ENCODE measurements at places on chromosomes 12 and 14.

DNA sequence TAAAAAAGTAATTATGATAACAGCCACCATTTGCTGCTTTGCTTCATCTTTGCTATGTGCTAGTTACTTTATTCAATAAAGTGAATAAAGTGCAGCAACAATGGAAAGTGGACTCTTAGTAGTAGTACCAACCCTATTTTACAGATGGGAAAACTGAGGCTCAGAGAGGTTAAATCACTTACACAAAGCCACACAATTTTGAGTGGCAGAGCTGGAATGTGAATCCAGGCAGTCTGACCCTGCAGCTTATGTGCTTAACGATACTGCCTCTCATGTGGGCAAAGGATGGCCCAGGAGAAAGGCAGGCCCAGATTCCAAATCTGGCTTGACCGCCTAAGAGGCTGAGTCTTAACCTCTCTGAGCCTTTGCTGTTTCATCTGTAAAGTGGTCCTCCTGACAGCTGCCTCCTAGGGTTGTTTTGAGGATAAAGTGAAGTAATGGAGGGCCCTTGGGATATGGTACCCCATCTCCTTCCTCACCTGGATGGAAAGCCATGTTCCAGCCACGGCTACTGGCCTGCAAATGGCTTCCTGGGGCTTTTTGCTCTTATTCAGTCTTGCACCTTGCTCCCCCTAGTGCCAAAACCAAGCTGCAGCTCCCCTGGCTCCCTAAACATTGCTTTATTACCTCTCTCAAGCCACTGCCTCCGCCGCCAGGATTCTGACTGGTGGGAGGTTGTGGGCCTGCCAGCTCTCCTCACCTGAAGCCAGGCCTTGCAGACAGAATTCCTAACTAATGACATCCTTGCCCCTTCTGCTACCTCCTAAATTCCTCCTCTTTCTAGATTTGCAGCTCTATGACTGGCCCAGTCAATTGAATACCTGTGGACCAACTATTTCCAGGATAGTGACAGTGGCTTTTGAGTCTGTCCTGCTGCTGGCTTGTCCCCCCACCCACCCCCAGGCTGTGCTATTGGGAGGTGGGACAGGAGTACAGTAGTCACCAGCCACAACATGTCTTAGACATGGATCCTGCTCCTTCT is 283.3 kb upstream of the PWP1 start:
- DNase-seq: peak; percentile 48

GRCh38 chr12:56728139-56728861 is 3.2 kb upstream of the NACA start:
- no peak for DNase-seq

DNA sequence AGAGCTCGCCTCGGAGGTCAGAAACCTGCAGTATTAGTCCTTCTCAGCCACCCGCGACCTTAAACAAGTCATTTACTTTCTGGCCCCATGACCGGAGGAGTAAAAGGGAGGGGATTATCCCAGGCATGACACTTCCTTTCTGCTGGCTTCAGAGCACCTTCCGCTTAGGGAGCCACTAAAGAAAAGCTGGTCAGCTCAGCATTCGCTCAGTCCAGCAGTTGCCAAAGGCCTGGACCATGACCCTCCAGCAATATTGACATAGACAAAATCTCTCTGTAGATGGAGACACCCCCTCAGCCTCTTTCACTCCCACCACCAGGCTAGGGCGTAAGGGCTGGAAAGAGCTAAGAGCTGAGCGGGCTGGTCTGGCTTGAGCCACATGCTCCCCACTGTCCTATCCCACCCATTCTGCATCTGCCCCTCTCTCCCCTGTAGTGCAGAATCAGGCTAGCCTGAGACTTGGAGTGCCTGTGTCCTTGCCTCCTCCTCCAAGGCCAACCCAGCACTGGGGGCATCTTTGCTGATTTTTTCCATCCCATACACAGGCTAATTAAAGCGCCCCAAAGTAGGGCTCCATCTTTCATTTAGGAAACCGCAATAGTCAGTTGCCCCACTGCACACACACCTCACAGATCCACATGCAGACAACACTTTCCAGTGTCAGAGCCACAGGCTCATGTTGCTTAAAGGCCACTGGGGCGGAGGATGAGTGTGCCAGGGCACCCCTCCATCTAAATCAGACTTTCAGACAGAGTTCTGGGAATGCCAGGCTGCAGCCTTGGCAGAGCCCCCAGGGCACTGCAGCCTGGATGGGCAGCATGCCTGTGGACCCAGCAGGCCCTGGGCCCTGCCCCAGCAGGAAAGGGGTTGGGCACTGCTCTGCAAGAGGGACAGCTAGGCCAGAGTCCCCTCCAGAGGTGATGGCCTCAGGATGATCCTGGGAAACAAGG is 4.0 kb upstream of the CPNE6 start:
- no peak for DNase-seq

DNA sequence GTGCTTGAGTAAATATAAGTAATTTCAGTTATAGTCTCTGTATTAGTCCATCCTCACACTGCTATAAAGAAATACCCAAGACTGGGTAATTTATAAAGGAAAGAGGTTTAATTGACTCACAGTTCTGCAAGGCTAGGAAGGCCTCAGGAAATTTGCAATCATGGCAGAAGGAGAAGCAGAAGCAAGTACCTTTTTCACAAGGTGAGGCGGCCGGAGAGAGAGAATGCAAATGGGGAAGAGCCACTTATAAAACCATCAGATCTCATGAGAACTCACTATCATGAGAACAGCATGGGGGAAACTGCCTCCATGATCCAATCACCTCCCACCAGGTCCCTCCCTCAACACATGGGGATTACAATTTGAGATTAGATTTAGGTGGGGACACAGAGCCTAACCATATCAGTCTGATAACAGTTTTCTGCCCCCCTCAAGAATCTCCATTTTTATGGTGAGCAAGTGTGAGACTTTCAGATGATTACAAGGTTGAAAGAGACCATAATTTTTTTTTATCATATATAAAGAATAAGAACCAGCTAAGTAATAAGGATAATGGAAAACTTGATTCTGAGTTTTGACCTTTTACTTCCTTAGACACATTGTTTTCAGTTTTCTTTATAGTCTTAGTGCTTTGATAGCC is 35.6 kb downstream of the LEMD3 start:
- DNase-seq: no peak

- no peak for DNase-seq
Measured at GRCh38 chr14:95341564-95341963, 21.9 kb upstream of the CLMN start.

GRCh38 chr12:25585021-25585523 is 32.0 kb upstream of the LMNTD1 start:
- DNase-seq: peak; percentile 26

- DNase-seq: no peak
Measured at GRCh38 chr12:28966046-28966780, 182.9 kb upstream of the FAR2 start.

GRCh38 chr14:45893127-45893526 is 640.1 kb upstream of the MIS18BP1 start:
- DNase-seq: no peak

DNA sequence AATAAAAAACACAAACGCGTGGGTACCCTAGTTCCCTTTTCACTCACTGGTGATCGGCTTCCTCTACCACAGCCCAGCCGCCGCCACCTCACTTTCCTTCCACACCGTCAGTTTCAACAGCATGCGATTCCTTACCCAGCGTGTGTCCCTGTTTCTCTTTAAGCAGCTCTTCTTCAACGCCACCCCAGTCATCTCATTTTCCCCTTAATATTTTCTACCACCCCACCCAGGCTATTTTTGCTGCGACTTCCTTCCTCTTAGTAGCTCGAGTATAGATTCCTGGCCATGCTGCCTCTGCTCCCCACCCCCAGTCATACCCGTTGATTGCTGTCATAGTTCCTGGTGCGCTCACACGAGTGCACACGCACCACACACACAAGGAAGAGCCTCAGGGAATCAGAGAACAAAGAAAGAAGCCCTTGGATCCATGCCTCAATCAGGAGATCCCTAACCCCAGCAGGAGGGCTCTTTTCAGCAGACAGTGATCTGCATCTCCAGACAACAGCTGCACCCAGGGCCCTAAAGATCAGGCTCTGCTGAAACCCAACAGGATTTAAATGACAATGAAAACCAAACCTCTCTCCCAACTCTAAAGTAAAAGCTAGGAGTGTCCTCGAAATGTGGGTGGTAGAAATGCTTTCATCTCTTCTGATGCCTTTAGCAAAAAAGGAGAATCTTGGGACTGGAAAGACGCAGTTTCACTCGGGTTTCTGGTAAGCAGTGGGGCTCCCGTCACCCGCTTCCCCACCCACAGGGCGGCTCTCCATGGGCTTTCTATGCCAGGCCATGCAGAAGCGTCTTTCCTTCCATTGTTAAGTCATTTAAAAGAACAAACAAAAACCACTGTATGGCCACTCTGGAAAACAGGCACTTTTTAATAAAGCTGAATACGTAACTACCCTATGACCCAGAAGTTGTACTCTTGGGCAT is 23.8 kb downstream of the VPS37B start:
- DNase-seq: peak; percentile 58

DNA sequence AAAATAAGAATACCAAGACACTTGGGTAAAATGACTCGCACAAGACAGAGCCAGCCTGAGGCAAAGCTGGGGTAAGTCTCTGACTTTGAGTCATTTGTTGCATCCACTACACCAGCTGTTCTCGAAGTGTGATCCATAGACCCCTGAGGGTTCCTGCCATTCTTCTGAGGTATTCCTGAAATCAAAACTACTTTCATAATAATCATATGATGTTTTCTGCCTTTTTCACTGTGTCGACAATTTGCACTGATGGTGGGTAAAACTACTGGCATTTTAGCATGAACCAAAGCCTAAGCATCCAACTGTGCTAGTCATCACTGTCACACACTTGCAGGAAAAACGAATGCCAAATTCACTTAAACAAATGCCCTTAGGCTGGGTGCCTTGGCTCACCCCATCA is 135.5 kb upstream of the FUT8 start:
- no peak for DNase-seq

DNA sequence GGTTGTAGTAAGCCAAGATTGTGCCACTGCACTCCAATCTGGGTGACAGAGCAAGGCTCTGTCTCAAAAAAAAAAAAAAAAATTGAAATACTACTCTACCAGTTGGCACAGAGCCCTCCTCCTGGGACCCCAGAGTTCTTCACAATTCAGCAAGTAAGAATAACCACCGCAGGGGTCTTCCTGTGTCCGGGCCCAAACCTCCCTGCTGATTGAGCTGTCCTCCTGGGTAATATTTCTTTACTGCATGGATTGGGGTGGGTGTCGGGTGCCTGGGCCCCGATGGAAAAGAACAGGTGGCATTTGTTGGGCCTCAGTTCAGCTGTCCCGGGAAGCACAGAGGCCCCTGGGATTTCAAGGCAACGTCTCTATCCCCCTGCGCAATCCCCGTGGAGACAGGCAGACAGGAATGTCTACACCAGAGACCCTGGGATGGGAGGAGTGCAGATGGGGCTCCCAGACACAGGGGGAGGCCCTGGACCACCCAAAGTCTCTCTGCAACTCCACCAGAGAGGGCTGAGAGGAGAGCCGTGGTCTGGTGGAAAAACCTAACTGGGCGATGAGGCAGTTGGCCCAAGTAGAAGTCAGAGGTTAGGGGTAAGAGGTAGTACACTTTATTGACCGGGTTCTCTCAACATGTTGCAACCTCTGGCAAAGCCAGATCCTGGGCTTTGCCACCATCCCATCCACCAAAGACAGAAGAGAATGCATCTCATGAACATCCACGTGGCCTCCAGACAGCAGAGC is 32.7 kb upstream of the VPS37B start:
- DNase-seq: no peak

DNA sequence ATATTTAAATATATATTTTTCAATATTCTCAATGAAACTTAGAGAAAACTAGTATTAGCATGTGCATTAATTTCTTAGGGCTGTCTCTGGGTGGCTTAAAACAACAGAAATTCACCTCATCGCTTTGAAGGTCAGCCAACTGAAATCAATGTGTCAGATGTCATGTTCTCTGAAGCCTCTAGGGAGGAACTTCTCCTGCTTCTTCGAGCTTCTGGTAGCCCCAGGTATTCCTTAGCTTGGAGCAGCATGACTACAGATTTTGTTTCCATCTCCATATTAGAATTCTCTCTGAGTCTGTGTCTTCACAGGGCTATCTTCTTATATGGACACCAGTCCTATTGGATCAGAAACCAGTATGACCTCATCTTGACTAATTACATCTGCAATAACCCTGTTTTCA is 221.5 kb downstream of the PDZRN4 start:
- no peak for DNase-seq

DNA sequence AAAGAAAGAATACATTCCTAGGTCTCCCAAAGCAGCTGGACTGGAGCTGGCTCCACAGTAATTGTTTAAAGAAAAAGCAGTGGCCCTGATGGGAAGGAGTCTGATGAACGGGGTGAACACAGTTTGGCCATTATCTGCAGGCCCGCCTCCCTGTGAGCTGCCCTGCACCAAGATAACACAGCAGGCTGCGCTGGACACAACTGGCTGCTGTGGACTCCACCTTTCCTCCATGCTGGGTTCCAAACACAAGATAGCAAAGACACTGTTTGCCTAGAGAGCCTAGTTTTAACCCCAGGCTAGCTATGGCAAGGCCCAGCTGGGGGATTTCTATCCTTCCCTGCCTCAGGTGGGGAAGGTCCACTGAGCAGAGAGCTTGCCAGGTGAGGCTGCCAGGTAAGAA is 34.6 kb downstream of the ZFP36L1 start:
- DNase-seq: no peak

Measured in dermis microvascular lymphatic vessel endothelial cell (primary cell).